ENCODE measurements at places on chromosomes 16 and 17.

DNA sequence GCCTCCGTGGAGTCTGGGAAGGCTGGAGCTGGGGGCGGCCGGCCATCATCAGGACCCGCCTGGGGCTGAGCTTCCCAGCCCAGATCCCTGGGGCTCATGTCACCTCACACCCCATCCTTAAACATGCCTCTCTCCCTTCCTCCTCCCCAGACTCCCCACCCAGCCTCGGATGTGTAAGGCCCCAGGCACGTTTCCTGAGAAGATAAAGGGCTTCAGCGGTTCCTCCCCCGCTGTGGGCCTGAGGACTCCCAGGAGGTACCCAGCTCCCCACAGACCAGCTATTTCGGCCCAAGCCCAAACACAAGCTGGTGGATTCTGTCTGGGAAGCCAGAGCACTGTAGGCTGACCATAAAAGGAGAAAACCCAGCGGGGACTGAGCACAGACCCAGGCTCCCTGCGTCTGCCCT is 49.2 kb downstream of the MYH11 start:
- peak; percentile 53 for DNase-seq

- DNase-seq, result peak; percentile 79
Observed at GRCh38 chr17:2214929-2215615, 88.5 kb downstream of the SMG6 start.

DNA sequence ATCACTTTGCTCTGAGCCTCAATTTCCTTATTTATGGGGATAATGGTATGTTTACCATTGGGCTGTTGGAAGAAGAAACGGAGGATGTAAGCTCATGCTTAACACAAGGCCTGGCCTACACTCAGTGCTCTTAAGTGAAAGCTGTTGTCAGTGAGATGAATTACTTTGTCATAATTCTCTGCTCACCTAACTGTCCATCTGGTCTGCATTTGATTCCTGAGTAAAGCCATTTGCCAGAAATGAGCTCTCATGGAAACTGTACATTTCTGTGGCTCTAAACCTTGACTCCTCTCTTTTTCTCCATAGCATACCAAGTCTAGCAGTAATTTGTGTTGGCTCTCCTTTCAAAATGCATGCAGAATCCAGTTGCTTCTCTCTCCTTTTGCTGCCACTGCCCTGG is 445.7 kb downstream of the UTP18 start:
- DNase-seq, result no peak

GRCh38 chr16:2092866-2093265 is 42.8 kb downstream of the PKD1 start:
- no peak for DNase-seq

GRCh38 chr16:85231959-85232358 is 119.7 kb upstream of the CIBAR2 start:
- no peak for DNase-seq

Data from amniotic epithelial cell (primary cell).